ENCODE measurements at places on chromosomes 5 and 9.

GRCh38 chr5:35736280-35736679, 118.6 kb downstream of the SPEF2 start:
- no peak for DNase-seq

GRCh38 chr9:1604942-1605560, 410.1 kb upstream of the SMARCA2 start:
- peak; percentile 1 for DNase-seq

- DNase-seq = no peak
Measured at GRCh38 chr5:80174790-80175189, 81.1 kb downstream of the SERINC5 start.

- DNase-seq = no peak
Measured at GRCh38 chr5:35112300-35112699, 64.6 kb upstream of the AGXT2 start.

DNA sequence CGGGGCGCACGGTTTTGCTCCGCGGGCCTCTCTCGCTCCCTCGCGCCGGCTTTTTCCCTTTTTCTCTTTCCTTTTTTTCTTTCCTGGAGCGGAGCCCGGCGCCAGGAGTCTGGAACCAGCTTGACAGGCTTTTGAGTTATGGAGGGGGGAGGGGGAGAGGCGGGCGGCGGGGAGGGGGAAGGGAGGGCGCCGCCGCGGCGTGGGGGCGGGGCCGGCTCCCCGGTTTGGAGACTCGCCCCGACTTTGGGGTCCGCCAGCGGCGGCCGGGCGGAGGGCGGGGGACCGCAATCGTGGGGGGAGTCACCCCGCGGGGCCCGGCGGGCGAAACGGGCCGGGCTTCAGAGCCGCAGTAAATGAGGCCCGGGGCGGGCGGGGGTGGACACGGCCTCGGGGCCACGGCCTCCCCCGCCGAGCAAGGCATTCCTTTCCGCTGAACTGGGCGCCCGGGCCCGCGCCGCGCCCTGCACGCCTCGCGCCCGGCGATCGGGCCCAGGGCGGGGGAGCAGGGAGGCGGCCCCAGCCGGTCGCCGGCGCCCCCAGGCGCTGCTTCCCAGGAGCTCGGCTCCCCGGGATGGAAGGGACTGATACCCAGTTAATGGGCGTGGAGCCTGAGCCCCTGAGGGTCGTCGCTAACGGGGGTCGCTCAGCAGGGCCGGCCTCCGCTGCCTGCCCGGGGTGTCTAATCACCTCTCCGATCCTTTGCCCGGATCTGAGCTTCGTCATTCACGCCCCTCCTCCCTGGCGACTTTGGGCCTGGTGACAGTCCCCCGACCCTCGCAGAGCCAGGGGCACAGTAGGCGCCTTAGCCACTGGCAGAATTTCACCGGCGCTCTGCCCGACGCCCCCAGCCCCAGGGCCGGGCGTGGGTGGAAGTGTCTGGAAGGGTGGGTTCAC, 138.1 kb downstream of the C9orf50 start:
- peak; percentile 73 for DNase-seq

GRCh38 chr5:91207248-91207647, 175.9 kb downstream of the ARRDC3 start:
- DNase-seq = no peak

- DNase-seq = no peak
Measured at GRCh38 chr5:138805096-138805495, 51.9 kb downstream of the CTNNA1 start.

DNA sequence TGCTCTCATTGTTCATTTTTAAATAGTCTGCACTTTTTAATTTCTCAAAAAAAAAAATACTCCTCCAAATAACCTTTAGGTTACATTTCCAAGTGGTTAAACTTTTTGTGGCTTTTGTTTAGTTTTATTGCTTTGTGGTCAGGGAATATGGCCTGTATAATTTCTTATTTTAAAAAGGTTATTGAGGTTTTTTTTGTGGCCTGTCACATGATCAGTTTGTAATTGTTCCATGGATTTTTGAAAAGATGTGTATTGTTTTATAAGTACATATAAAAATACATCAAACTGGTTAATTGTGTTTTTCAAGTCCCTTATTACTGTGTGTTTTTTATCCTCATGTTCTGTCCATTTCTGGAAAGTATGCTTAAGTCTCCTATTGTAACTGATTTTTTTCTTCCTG, 64.0 kb downstream of the ZNF618 start:
- no peak for DNase-seq

GRCh38 chr5:109956884-109957283, 267.2 kb downstream of the MAN2A1 start:
- DNase-seq = no peak

DNA sequence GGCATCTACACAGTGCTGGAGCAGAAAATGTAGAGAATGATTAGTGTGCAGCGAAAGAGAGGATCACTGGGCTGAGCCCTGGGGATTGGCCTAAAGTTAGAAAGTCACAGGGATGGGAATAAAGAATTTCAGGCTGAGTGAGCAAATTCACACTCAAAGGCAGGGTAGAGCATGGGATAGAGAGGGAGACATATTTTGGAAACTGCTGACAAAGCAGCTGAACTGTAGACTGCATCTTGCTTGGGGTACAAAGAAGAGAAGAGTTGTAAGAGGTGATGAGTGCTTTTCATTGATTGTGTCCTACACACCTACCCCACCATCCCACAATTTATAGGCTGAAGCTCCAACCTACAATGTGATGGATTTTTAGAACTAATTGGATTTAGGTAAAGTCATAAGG, 677.8 kb downstream of the TAF11L14 start:
- no peak for DNase-seq

GRCh38 chr5:55101556-55102276, 730 bp upstream of the GZMA start:
- no peak for DNase-seq

DNA sequence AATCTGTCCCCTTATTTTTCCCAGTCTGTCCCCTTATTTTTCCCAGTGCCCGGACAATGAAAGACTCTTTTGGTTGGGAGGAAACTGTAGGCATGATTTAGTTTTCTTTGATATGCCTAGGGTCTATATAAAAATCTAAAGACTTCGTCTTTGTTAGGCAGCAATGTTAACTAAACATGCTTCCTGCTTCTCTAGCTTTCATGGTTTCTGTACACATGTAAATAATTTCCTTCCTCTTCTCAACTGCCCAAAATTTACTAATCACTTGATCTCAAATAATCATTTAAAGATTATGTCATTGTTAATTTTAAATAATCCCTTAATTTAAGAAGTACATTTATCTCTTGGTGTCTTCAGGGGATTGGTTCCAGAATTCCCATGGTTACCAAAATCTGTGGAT, 47.8 kb upstream of the RAPGEF6 start:
- DNase-seq = no peak

GRCh38 chr9:36597412-36598178, 24.9 kb downstream of the MELK start:
- peak; percentile 62 for DNase-seq

GRCh38 chr5:68272289-68272688, 56.7 kb downstream of the PIK3R1 start:
- DNase-seq = no peak

DNA sequence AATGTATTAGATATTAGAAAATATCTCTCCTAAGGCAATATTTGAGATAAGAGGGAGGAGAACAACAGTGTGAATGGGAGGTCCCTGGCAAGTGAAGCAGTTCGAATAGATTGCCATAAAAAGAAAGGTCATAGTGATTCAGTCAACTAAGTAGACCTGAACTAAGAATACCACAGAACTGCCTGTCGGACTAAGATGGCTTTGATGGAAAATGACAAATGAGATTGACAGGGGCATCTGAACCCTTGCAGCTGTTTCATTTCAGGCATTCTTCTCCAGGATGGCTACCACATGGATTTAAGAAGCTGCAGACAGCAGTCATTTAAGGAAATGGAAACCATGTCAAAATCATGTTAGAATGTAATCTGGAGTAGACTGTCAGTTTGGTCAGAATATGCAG, 308.4 kb upstream of the MEF2C start:
- no peak for DNase-seq

DNA sequence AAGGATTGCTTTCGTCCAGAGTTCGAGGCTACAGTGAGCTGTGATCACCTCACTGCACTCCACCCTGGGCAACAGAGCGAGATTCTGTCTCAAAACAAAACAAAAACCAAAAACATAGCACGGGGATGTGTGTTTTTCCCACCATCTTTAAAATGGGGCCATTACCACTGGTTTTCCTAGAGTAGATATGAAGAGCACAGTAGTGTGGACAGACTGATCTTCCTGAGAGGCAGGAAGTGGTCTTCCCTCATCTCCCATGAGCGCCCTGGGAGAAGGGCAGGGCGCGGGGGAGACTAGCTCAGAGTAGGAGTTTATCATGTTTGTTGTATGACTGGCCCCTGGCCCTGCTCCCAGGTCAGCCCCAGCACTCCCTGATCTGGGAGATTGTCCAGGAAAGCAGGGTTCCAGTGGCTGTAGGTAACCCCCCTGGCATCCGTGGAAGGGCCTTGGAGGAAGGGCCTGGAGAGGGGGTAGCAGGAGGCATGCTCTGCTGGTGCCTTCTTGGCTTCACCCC, 2.3 kb downstream of the SUSD3 start:
- peak; percentile 56 for DNase-seq

GRCh38 chr5:67286006-67286405, 89.4 kb upstream of the CD180 start:
- no peak for DNase-seq

DNA sequence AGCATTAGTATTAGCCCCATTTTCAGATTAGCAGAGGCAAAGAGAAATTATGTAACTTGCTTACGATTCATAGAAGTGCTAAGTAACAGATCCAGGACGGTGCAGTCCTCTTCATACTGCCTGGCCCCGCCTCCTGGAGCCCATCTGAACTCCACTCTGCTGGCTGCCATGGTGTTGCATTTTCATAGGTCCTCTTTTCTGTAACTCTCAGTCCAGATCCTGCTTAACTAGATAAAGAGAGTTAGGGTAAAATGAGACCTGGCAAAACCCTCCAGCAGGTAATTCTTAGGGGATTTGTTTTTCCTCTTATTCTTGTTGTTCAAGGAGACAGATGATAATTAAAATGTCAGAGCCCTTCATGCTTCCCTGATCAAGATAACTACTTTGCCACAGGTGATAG, 135.1 kb upstream of the EFNA5 start:
- no peak for DNase-seq

DNA sequence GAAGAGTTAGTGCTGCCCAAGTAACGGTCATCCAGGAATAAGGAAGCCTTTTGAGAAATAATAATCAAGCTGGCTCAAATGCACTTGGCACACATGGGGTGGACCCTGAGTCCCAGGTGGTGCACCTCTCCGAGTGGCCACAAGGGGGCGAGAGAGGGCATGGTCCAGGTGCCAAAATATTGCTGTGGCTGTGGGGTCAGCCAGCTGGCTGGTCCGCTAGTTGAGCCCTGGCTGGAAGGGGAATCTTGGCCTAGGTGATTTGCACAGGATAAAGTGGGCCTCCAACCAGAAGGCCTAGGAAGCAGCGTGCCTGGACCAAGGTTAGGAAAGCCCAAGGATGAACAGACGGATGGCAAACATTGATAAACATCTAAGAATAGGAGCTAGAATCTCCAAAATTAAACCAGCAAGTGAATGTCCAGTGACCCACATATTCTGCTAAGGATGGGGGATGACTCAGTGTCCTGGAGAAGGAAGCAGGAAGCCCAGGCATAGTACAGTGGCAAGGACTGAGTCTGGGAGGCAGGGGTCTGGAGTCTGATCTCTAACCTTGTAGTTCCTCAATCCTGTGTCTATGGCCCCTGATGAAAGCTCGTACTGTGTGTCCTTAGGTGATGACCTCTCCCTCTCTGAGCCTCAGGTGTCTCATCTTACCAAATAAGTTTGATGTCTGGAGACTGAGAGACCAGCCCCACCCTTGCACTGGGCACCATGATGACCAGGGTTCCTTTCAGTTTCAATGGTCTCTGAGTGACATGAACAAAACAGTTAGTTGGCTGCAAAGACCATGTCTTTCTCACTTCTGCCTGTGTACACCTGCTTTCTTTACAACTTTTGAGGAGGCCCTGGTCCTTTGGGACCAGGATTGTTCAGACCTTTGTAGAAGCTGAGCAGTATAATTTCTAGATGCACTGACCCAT, 19.2 kb upstream of the SHB start:
- no peak for DNase-seq

DNA sequence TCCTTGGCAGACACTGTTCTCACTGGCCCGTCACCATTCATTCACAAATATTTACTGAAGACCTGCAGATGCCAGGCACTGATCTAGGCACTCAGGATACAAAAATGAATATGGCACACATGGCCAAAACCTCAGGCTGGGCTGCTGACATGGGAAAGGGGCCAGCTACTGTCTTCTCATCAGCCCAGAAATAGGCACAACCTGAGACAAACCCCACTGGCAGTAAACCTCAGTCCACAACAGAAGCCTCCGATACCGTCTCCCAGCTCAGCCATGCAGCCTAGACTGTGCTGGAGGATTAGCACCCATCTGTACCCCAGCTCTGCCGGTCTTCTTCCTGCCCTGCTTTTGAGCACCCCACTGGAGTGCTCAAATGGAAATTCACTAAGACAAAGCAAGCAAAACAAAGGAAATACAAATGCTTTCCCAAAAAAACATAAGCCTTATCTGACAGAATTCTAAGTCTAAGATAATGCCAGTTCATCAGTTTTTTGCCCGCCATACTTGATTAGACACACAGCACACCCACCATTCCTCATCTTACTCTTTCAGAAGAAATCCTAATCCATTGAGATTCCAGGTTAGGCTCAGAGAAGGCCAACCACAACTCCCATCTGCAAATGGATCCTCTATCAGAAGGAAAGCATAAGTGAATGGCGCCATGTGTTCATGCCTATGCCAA, 8.2 kb downstream of the P4HA2 start:
- DNase-seq = no peak

DNA sequence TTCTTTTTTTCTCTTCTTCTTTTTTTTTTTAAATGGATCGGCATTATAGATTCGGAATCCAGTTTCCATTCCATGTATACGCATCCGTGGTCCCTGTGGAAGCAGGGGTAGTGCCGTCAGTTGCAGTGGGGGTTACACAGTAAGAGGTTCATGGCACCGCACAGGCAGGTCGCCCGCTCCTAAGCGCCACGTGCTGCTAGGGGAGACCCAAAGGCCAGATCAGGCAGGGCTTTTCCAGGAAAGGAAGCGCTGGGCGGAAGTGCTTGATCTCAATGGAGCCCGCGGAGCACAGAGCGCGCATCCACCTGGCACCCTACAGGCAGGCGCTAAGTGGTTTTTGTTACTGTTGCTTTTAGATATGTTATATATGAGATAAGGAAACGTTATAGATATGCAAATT, 174.8 kb upstream of the OR13F1 start:
- no peak for DNase-seq

DNA sequence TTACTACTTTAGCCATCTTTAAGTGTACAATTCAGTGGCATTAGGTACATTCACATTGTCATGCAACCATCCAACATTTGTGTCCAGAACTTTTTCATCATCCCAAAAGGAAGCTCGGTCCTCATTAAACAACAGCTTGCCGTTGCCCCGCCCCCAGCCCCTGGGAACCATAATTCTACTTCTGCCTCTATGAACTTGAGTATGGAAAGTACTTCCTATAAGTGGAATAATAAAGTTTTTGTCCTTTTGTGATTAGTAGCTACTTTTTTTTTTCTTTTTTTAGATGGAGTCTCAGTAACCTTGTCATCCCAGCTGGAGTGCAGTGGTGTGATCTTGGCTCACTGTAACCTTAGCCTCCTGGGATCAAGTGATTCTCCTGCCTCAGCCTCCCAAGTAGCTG, 5.0 kb downstream of the GBGT1 start:
- DNase-seq = no peak

Data from kidney glomerular epithelial cell (primary cell).